ENCODE measurements at places on chromosomes 7 and 10.
A peak's percentile ranks its signal among the peaks of the same experiment; 100 is the strongest.

- DNase-seq: no peak
Observed at GRCh38 chr7:158110034-158110590, 477.5 kb downstream of the PTPRN2 start.

DNA sequence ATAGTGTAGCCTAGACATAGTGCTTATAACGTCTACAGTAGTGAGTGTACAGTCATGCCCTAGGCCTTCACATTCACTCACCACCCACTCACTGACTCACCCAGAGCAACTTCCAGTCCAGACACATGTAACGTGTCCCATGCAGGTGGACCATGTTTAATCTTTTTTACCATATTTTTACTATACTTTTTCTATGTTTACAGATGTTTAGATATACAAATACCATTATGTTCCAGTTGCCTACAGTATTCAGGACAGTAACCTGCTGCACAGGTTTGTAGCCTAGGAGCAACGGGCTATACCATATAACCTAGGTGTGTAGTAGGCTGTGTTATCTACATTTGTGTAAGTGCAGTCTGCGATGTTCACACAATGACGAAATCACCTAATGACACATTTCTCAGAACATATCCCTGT lies 11.0 kb downstream of the MPP7 start:
- no peak for DNase-seq

GRCh38 chr7:28474282-28474638 lies 61.9 kb downstream of the CREB5 start:
- no peak for DNase-seq

GRCh38 chr7:36840904-36841303 lies 116.6 kb upstream of the AOAH start:
- no peak for DNase-seq

GRCh38 chr10:93417266-93417665 lies 64.9 kb downstream of the MYOF start:
- no peak for DNase-seq

DNA sequence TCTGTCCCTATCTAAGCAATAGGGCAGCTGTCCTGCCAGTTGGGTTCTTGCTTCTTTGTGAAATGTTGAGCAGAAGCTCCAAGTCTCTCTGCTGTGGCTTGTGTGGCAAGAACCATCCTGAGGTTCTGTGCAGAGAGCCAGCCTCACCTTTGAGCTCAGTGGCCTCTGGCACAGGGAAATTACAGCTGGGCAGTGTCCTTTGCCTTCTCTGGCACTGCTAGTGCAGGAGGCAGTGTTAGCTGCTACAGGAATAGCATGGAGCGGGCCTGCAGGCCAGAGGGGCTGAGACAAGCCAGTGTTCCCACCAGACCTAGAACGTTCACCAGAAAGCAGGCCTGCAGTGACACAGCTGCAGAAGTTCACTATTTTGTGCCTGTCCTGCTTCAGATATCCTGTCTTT lies 1.8 kb downstream of the PRXL2A start:
- DNase-seq: no peak

DNA sequence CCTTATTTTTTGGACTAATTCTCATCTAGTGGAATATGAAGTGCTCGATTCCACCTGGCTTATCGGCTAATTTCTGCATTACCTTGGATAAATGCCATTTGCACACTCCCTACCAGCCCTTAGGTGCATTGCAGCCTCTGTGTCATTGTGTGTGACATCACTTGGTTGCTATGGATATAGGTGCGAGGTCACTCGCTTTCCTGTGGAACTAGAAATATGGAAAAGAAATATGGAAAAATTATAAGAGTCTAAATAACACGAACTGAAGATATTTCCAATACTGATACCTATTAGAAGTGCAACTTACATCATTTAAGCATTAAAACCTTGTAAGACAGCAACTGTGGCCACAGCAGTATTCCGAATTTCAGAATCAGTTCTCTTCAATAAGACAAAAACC lies 2.0 kb downstream of the YWHAG start:
- no peak for DNase-seq

- DNase-seq: no peak
Observed at GRCh38 chr7:94042381-94042780, 38.2 kb upstream of the BET1 start.

DNA sequence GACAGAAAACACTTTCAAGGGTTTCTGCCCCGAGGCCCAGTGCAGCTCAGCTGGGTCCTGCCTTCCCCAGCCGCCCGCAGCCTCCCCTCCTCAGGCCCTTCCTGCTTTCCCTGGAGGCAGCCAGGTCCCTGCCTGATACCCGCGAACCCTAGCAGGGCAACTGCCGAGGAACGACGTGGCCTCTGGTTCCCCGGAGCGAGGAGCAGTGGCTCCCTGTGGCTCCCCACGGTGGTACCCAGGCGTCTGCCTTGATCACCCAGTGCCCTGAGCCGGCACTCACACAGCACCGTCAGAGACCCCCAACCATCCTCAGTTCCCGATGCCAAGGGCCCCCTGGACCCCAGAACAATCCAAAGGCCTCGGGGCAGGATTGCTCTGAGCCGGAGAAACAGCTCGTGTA lies 58.3 kb downstream of the CFAP46 start:
- DNase-seq: no peak

GRCh38 chr10:62813981-62814380 lies 2.2 kb downstream of the EGR2 start:
- no peak for DNase-seq

DNA sequence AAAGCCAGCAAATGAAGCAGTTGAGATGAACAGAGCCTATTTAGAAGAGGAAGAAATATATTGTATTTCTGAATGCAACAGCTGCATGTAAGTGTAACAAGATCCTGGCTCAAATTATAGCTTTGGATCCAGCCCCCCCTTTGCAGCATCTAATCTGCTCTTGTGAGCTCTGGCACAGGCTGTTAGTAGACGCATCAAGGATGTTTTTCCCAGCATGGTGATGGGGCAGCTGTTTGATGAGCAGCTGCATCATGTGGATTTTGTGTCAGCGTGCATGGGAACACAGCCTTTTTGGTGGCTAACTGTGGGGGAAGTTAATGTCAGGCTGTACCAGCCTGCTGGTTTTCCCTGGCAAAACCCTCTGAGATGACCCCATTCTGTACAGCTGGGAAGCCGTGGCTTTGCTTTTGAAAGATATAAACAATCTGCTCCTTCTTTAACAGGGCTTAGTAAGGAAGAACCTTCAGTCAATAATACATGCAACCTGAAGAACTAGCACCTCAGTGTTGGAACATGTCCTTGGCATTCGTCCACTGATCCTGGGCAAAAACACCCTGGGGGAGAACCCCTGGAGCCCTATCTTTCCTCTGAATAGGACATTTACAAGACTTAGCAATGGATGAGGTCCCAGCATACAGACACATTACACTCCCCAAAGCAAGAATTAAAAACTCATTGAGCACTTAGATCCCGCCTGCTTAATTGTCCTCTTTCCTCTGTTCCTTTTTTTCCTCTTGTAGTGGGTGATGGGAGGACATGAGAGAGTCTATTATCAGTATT lies 70.6 kb downstream of the NPS start:
- no peak for DNase-seq

- no peak for DNase-seq
Observed at GRCh38 chr10:127216274-127216673, 19.9 kb upstream of the INSYN2A start.

DNA sequence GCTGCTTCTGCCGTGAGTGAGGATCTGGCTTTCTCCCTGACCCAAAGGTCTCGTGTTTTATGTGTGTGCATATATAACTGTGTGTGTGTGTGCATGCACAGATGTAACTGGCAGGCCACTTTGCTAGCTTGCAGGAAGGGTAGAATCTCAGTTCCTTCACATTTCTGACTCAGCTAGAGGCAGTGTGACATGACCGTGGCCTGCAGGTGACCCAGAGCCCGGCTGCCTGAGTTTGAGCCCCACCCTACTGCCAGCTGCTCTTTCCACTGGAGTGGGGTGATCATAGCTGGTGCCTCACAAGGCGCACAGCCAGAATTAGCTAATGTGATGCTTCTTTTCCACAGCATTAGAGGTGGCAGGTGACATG lies 9.3 kb upstream of the MYL7 start:
- DNase-seq: no peak

DNA sequence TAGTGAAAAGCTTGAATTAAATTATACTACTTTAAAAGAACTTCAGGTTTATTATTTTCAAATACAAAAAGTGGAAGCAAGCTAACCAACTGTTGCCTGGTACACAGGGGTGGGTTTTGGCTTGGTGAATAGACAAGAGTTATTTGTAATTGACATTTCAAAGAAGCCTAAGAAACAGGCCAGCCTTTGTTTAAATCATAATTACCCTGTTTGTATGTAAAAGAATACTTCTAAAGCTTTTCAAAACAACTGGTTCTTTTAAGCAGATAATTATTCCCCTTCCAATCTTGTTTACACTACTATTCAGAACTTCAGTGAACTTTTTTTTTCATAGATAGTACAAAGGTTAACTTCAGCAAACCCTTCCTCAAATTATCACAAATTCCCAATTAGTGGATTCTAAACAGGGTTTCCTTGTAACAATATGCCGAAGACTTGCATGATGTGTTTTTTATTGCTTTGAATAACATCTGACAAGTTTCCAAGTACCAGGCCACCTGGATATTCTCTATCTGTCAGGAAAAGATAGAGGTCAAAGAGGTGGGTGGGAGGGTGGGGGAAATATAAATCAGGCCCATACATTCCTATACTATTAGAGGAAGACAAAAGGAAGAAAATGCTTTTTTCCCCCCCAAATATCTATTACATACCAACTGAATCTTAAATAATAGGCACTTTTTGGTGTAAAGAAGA lies 20.4 kb downstream of the SSMEM1 start:
- no peak for DNase-seq

DNA sequence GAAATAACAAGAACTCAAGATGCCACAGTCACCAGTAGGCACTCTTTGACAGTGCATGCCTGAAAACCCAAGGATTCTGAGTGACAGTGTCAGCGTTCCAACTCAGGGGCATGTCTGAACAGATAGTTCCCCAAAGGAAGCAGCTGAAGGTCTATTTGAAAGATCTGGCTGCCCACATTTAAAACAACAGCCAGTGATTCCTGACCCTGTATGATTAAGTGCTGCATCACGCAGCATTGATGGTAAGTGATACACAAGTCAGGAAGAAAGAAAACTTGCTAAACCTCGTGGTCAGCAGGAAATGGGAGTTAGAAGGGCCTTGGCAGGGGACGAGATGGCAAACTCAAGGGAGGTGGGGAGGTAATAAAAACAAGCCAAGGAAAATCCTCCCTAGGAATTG lies 1013.1 kb downstream of the TYW1 start:
- DNase-seq: no peak

DNA sequence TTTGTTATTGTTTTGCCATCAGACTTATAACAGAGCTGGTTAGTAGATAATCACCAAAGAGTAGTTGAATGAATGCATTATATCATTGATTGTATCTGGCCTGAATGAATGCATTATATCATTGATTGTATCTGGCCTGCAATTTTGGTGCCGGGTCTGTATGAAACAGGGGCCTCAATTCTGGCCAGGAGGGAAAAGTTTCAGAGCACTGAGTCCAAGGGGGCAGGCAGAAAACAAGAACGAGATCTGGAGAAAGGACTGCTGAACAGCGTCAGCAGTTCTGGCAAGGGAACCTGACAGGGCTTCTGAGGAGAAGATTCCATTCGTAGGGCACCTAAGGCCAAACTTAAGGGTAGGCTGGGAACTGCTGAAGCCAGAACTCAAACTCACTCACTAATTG lies 128.0 kb downstream of the SEMA3C start:
- DNase-seq: no peak

DNA sequence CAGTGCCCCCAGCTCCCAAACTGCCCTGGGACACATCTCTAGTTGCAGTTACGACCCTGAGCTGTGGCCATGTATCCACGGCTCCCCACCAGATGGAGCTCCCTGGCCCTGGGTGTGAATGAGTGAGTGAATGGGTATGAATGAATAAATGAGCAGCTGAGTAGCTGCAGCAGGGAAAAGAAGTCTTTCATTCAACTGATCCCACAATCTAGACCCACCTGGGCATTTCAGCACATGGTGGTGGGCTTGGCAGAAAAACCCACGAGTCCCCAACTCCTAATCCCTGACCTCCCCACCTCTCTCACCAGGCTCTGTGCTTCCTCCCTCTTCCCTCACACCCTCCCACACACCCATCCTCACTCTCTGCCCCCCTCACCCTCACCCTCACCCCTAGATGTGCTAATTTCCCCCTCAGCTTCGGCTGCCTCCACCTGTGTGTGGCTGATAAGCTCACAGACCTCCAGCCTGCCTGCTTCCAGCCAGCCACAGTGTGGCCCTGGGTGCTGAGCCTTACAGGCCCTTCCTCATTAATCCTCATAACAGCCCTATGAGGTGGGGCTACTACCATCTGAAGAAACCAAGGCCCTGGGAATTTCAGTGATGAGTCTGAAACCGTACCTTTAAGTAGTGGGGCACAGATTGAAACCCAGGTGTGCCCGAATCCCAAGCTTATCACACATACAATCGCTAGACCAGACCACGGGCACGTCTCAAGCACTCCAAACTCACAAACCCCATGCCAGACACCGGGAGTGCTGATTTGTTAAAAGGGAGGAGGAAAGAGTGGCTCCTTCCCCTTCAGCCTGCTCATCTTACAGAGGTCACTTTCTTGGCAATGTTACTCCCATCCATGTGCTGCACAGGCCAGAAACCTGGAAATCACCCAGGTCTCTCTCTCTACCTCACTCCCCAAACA lies 2.2 kb upstream of the ATP6V1F start:
- DNase-seq: peak; percentile 64

DNA sequence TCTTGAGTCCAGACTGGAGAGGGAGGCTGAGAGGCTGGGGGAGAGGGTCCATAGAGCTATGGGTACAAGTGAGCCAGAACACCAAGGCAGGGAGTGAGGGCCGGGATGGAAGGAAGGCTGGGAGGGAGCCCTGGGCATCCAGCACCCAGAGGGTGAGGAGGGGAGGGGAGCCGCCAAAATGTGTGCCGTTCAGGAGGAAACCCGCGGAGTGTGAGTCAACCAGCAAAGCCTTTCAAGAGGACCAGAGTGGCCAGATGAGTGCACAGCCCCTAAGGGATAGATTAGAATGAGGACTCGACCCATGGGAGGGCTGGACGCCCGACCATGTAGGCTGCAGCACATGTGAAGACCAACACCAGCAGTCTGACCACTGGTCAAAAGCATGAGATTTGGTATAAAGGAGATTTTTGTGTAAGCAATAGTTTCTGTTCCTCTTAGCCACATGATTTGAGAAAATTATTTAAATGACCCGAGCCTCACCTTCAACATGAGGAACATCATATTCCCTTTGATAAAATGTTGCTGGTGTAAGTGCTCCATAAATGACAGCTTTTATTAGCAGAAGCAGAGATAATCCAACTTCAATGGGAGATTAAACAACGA lies 179.7 kb upstream of the GRB10 start:
- no peak for DNase-seq

DNA sequence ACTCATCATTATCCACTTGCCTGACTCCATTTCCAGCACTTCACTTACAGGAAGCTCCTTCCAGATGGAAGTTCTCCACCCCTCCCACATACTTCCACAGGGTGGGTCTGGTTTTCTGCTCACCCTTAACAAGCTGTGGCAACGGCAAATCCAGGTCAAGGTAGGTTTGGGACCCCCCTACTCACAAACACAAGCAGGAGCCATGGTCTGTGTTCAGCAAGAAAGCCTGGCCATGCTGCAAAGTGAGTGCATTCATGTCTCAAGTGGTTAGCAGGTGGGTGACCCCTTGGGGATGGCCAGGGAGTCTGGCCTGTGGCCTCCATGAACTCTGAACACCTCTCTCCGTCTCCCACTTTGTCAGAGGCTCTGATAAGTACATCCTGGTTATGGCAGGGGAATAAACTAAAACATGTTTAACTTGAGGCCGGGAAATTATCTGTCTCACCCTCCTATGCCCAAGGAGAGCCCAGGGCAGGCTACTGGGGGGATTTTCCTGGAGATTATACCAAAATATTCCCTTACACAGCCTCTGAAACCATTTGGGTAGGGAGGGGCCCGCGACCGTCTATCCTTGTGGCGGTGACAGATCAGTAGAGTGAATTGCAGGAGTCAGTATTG lies 844 bp downstream of the XPNPEP1 start:
- DNase-seq: no peak

GRCh38 chr7:16078076-16078952 lies 343.0 kb downstream of the CRPPA start:
- DNase-seq: peak; percentile 29

All from iPS-NIHi11 (cell line).